ENCODE measurements at places on chromosomes 13 and 19. TPM values are rescaled to one million over a fixed set of nuclear protein-coding genes. Genes with fewer than 3 reads are reported as not detected.

Gene WDR88
- polyA plus RNA-seq, result 1.3 TPM

Gene MYO16
- 0.60 TPM for polyA plus RNA-seq

Gene CABP5
- polyA plus RNA-seq, result not detected

Gene SIGLECL1
- not detected for polyA plus RNA-seq

Gene SNRNP70
- polyA plus RNA-seq, result 461 TPM

All from renal cortex interstitium (tissue), 15 donors.